ENCODE measurements at places on chromosomes 13 and 19. TPM values are rescaled to one million over a fixed set of nuclear protein-coding genes. Genes with fewer than 3 reads are reported as not detected.

Gene GNA15
- total RNA-seq = not detected

Gene MCOLN1
- 56.6 TPM for total RNA-seq

Gene DIAPH3
- total RNA-seq = 5.9 TPM

Gene NLRP12
- total RNA-seq = not detected

Gene IL4I1
- not detected for total RNA-seq

Gene CD70
- not detected for total RNA-seq

Gene IGFL2
- not detected for total RNA-seq

Gene FUT1
- 54.5 TPM for total RNA-seq

Gene OR4F17
- not detected for total RNA-seq

Gene KCNN4
- 12.3 TPM for total RNA-seq

Gene NCAN
- total RNA-seq = 1.7 TPM

Gene ZNF614
- 15.2 TPM for total RNA-seq

Gene TLE6
- 0.89 TPM for total RNA-seq

Gene APOC1
- total RNA-seq = 70.6 TPM

Gene SBSN
- not detected for total RNA-seq

Gene PSG11
- not detected for total RNA-seq

Gene TRPM4
- total RNA-seq = 158 TPM

Gene TJP3
- 204 TPM for total RNA-seq

Gene HIF3A
- total RNA-seq = 121 TPM

Gene TMEM272
- total RNA-seq = not detected

Gene PNMA8A
- not detected for total RNA-seq

Gene AKAP8L
- 120 TPM for total RNA-seq

Measured in stomach (tissue), 19 donors.